ENCODE measurements at places on chromosomes 11 and 22.

DNA sequence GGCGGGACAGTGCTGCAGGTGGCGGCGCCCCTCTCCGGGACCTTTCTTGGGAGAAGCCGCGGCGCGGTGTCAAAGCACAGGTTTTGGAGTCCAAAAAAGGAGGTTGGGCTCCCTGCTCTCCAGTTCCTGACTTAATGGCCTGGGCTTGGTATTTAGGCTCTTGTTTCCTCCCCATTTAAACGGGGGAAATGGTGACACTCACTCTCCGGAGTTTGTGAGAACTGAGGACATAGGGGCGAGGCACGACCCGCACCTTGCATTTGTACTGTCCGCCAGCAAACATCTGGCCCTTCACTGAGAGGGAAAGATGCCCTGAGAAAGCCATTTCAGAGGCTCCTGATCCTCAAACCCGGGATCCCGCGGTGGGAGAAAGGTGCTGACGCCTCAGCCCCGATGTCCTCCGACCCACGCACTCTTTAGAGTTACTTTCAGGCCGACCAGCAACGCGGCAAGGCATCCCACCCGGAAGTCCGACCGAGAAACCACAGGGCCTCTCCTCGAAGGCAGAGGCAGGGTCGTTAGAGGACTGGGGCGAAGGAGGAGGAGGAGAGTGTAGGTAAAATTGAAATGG lies 2.9 kb upstream of the WDR74 start:
- DNase-seq = no peak

DNA sequence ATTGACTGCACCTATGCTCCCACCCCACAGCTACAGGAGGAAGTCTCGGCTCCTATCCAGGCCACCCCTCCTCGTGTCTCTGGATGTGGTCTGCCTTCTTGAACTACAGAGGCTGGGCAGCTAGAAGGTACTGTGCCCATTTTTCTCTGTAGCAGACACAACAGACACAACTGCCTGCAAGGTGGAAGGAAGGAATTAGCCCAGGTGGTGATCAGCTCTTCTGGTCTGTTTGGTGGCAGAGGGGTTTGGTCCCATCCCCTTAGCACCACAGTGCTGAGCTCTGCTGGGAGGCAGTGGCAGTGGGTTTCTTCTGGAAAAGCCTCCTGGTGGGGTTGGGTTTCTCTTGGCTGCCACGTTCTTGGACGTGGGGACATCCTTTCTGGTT lies 132.5 kb downstream of the MPPED1 start:
- no peak for DNase-seq

GRCh38 chr11:5288906-5289550 lies 12.7 kb downstream of the OR51B4 start:
- no peak for DNase-seq

- DNase-seq = no peak
Observed at GRCh38 chr11:86938203-86938899, 16.8 kb downstream of the FZD4 start.

GRCh38 chr11:112806876-112807275 lies 154.3 kb upstream of the NCAM1 start:
- DNase-seq = no peak

GRCh38 chr11:33869481-33870422 lies 22.1 kb downstream of the LMO2 start:
- no peak for DNase-seq

DNA sequence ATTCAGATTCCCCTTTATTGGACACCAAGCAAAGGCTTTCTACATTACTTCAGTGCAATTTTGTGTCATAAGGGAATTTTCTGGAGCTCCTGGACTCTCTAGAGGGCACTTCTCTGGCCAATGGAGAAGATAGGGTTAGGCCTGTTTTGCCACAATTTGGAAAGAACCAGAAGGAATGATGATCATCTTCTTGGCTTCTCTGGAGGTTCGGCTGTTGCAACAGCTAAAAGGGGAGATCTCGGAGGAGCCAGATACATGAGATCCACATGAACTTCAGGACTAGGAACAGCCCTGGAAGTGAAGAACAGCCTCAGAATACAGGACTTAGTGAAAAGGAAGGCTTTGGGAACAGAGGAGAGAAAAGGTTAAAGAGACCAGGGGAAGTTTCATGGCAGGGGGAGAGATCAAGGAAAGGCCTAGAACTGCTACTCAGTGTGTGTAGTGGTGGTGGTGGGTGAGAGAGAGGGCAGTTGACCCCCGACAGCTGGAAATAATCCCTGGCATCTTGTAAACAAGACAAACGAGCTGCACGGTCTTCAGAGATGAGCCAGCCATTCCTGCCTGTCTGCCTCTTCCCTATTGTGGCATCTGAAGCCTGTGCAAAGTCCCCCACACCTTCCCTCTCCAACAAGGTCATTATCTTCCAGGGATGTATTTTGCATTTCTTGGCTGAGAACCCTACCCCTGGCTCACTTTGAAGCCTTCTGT lies 83.8 kb downstream of the CCDC81 start:
- no peak for DNase-seq

DNA sequence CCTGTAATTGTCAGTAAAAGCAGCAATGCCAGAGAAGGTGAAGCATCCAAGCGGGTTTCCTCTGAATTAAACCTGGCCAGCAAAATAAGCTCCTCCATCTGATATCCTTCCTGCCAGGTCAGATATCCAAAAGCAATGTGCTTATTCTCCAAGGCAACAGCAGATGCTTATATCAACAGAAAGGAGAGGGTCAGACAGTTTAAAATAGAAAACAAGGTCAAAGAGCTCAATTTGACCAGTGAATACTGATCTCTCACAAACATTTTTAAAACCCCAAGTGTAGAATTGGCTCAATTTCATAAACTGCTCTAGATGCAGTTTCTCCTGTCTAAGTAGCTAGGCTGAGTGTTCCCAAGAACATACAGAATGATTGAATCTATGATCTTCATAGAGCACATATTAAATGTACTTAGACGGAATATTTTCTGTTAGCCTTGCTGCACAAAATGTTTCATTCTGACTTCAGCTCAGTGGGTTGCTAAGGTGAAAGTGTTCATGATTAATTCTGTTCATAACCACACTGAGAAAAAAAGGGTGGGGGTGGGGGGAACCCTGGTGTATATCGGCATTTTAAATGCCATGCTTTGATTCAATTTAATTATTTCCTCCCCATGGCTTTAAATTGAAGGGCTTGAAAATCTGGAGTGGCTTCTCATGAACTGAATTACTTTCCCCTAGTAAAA lies 174.2 kb upstream of the ARHGAP20 start:
- DNase-seq = no peak

- no peak for DNase-seq
Observed at GRCh38 chr11:41522391-41522790, 62.9 kb upstream of the LRRC4C start.

- no peak for DNase-seq
Observed at GRCh38 chr11:4947505-4947904, at the start of gene OR51A4. Gene OR51A4, minus strand, starts transcription at chr11:4947605. Its CDS starts 505 bp downstream, at chr11:4947100.

GRCh38 chr22:38758276-38758945 lies 2.6 kb upstream of the SUN2 start:
- peak; percentile 63 for DNase-seq

DNA sequence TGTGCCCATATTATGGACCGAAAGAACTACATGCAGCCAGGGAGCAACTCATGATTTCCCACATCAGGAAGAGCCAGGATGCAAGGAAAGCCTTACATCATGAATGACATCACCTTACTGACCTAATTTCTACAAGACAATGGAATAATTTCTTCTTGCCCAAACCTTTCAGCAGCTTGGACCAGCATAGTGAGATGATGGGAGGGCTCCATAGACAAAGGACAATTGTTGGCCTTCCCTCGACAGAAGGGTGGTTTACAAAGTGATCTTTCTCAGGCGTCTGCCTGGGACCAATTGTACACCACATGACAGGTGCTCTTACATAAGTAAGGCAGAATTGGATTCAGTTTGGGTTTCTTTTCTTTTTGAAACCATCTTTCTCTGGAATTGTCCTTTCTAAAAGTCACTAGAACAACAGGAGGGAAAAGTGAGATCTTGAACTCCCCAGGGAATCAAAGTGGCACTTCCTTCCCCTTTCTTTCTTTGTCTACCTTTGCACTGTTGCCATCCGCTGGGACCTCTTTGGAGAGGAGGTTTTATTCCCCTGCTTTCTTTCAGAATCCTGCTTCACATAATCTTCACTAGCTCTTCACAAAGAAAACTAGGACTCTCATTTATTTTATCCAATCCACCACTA lies 51.7 kb upstream of the PAK1 start:
- no peak for DNase-seq

DNA sequence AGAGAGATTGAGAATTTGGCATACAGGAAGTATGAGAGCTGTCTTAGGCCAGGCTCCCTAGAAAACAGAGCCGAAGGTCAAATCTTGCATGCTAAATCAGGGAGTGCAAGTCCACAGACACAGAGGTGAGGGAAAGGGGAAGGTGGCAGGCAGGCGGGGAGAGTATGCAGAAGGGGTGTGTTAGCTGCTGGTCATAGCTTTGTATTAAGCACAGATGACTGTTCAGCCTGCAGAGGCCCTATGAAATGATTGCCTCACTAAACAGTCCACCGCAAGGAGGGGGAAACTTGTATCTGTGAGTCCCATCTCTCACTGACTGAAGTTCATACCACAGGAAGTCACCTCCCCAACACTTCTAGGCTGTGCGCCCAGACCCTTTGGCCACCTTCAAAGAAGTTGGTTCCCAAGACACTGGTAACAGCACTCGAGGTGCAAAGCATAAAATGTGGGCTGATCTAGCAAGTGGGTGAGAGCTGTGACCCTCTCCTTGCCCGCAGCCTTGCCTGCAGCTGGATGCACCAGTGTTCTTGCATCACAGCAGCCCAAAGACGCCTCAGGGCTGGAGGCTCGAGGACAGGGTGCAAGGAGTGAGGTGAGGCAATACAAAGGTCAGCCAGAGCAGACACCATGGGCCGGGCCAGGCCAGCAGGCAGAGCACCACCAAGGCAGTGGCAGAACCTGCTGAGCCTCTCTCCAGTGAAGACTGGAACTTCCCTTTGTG lies 115.3 kb upstream of the TBCEL start:
- peak; percentile 10 for DNase-seq

DNA sequence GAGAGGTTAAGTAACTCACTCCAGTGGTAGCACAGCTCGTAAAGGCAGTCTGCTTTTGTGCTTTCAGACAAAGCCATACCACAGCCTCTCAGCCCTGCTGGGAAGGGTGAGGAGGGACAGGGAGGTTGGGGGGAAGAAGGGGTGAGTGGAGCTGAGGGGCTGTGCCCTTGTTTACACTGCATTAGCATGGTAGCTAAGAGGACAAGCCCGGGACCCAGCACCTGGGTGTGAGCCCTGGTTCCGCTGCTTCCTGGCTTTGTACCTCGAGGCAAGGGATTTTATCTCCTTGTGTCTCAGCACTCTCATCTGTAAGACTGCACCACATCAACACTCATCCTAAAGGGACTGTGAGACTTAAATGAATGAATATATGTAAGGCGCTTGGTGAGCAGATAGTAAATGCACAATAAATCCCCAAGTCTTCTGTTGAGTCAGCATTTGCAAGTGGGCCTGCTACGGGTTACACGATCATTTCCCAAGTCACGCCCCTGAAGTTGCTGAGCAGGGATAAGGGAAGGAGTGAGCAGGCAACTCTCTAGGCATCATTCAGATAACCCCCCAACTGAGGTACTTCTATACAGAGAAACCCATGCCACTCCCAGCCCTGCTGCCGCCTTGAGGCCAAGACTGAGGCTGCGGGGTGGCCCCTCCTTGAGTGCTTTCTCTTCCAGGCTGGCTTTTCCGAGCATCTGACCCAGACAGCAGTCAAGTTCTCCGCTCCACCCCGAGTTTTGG lies 7.5 kb downstream of the RASD2 start:
- no peak for DNase-seq

GRCh38 chr11:27673979-27674663 lies 26.1 kb downstream of the BDNF start:
- no peak for DNase-seq

- DNase-seq = no peak
Observed at GRCh38 chr22:42190274-42190673, 59.7 kb upstream of the CYP2D6 start.

All from stimulated activated CD8-positive, alpha-beta memory T cell treated with anti-CD3 and anti-CD28 coated beads, Interleukin-7, amount 100 ng/mL, for 4 hours (primary cell).